Activated CD4-positive, alpha-beta T cell treated with anti-CD3 and anti-CD28 coated beads, Interleukin-2, amount 50 U/mL, for 16 hours (primary cell): ENCODE measurements at places on chromosomes 11 and 22.

GRCh38 chr11:35583126-35583525 is 35.1 kb upstream of the FJX1 start:
- DNase-seq, result no peak

DNA sequence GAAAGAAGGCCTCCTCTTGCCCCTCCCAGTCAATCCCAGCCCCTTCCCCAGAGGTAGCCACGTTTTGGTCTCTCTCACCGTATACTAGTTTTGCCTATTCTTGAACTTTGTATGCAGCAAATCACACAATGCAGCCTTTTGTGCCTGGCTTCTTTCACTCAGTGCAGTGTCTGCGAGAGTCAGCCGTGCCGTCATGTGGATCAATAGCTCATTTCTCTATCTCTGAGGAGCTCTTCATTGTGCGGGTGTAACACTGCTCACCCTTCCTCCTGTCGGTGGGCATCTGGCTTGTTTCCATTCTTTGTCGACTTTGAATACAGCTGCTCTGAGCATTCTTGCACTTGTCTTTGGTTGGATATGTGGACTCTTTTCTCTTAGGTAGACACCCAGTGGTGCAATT is 146.5 kb downstream of the CACNA1I start:
- no peak for DNase-seq

DNA sequence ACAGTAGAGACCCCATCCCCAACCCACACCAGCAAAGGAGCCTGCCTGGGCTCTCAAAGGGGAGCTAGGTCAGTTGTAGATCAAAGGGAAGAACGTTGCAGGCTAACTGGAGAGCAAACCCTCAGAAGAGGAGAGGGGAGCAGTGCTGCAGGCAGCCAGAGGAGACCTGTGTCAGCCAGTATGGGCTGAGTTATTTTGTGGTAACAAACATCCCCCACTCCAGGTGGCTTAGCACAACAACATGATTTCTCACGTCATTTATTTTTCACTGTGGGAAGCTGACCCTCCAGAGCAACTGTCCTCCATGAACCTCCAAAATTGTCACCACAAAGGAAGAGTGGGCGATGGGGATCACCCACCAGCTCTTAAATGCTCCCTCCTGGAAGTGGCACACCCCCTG is 19.8 kb upstream of the SHANK2 start:
- DNase-seq, result no peak

- no peak for DNase-seq
Observed at GRCh38 chr11:115084231-115084630, 405.9 kb downstream of the NXPE2 start.
